ENCODE measurements at places on chromosomes 2 and 18. TPM values are rescaled to one million over a fixed set of nuclear protein-coding genes. Genes with fewer than 3 reads are reported as not detected.
A peak's percentile ranks its signal among the peaks of the same experiment; 100 is the strongest.

DNA sequence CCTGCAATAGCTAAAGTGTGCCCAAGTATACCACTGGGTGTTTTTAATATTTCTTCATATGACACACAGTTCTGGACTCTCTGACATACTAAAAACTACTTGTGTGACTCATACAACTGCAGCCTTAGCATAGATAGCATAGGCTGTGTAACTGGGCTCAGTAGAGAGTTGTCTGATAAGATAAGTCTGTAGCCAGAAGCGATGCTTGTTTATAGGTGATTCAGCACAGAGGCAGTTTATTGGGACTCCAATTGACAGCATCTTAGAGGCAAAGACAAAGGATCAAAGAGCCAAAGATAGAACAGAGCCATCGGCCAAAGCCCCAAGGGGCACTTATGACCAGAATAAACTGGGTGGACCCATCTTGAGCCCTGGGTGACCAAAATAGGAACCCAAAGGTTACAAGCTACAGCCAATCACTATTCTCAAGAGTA lies 42.3 kb downstream of the AAK1 start:
- no peak for DNase-seq

DNA sequence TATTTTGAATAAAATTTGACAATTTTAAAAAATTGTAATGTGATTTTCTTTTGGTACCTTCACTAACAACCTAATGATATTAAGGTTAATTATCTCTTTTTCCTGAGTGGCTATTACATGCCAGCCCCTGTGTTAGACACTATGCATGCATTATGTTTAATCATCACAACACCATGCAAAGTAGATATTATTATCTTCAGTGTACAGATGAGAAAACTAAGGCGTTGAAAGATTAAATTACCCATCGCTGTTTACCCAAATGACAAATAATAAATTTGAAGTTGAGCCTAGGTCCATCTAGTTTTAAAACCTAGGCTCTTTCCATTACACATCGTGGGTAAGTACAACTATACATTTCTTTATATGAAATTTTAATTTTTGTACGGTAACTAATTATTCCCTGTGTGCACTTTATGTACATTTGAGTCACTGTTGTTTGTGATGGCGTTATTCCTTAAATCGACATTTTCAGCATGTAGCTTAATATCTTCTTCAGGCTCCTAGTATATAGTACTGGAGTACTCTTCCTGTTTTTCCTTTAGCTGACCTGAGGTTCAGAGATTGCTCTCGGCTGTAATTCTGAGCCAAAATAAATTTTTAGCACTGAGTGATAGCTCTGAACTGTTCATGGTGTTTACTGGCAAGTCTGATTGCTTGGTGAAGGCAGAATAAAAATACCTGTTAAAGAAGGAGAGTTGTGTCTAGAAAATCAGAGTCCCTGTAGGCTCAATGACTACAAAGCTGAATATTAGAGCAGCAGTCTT lies 13.9 kb upstream of the MBD2 start:
- no peak for DNase-seq

DNA sequence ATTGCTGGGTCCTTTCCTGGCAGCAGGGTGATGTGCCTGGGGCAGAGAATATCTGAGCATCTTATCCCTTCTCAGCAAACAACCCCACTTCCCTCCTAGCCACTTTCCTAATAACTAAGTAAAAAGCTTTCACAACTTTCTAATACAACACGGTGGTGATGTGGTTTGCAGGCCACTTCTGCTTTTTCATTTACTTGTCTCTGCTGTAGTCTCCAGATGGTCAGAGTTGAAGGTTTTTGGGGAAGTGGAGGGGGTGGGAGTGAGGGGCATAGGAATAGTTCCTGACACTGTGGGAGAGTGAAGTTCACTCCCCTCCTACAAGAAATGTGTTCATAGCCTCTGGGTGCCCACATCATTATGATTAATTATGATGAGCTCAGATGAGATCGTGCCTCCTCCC lies 11.6 kb downstream of the OXER1 start:
- DNase-seq = no peak

- no peak for DNase-seq
Observed at GRCh38 chr2:40160751-40161218, 291.1 kb downstream of the SLC8A1 start.

DNA sequence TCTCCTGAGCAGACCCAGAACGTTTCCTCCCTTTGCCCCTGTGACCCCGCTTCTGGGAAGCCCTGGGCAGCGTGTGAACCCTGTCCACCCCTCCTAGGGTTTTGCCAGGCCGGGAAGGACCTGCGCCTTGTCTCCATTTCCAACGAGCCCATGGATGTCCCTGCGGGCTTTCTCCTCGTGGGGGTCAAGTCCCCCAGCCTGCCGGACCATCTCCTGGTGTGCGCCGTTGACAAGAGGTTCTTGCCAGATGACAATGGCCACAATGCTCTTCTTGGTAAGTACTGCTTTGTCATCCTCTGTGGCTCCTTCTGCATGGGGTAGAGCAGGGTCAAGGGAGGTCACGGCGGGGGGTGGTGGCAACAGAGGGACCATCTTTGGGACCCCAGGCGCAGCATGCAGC lies 32.5 kb downstream of the GREB1 start:
- DNase-seq = no peak

The GAREM1 gene
- 3.6 TPM for total RNA-seq

The TMEFF2 gene
- not detected for total RNA-seq

DNA sequence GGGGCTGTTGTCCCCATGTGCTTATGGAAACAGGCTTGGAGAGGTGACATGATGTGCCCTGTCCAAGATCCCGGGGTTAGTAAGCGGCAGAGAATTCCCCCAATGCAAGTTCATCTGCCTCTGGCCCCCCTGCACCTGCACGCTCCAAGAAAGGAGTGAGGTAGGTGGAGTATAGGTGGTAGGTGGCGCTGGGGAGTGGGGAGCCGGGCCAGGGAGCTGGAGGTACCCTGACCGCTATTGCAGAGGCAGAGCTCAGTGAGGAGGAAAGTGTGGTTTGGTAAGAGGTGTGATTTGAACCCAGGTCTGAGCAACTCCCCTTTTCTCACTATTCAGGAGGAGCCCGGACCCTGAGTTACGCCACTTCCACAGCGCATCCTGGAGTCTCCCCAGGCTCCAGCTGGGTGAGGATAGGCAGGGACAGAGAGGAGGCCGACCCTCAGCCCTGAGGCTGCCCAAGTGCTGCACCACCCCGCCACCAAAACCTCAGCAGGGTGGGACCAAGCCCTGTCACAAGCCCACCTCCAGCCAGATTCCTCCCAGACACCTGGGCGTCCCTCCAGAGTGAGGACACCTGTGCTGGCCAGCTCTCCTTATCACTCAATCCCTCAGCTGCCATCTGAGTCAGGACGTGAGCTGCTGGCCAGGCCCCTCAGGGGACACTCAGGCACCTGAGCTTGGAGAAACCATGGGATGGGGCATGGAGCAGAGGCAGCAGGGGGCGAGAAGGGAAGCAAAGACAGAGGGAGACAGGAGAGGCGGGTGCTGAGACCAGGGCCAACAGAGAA lies 5.6 kb downstream of the HAAO start:
- no peak for DNase-seq

The NMUR1 gene
- total RNA-seq = not detected

DNA sequence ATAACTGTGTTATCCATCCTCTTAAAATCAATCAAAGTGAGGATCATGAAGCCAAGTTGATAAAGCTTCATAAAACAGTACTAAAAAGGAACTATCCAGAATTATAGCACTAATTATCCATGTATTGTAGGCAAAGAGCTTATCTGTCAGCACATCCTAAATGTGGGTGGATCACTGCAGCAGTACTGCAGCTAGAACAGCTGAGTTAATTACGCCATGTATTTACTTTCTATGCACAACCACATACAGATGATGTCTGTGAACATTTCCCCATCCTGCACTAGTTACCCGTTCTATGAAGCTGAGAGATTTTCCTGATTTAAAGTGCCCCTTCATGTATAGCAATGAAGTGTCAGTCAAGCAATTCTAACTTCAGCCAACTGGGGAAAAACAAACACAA lies 96.6 kb downstream of the RAPH1 start:
- DNase-seq = no peak

- no peak for DNase-seq
Observed at GRCh38 chr18:63373161-63373560, 6.2 kb upstream of the KDSR start.

The SS18 gene
- total RNA-seq = 189 TPM

DNA sequence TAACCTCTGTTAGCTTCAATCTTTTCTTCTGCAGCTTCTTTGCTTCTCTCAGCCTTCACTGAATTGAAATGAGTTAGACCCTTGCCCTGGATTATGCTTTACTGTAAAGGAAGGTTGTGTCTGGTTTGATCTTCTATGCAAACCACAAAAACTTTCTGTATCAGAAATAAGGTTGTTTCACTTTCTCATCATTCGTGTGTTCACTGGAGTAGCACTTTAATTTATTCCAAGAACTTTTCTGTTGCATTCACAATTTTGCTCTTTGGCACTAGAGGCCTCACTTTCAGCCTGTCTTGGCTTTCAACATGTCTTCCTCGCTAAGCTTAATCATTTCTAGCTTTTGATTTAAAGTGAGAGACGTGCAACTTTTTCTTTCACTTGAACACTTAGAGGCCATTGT lies 365.3 kb downstream of the TDRD15 start:
- no peak for DNase-seq

- no peak for DNase-seq
Observed at GRCh38 chr2:227880460-227880859, 9.0 kb downstream of the DAW1 start.

The SULT1C4 gene
- total RNA-seq = 47.7 TPM

DNA sequence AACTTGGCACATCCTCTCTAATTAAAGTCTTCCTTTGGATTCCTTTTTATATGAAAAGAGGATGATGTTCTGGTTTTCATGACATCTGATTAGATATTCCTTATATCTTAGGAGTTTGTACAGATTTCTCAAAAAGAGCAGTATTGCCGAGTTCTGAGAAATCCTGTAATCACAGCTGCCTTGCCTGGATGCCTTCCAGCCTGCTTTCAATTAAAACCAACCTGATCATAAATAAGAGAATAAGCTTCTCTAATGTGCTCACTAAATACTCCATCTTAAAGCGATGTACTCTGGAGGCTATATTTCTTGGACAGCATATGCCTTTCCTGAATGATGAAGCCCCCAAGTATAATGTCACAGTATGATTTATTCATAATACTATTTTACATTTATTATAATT lies 1203.8 kb upstream of the PIK3C3 start:
- no peak for DNase-seq

The TANC1 gene
- total RNA-seq = 14.8 TPM

DNA sequence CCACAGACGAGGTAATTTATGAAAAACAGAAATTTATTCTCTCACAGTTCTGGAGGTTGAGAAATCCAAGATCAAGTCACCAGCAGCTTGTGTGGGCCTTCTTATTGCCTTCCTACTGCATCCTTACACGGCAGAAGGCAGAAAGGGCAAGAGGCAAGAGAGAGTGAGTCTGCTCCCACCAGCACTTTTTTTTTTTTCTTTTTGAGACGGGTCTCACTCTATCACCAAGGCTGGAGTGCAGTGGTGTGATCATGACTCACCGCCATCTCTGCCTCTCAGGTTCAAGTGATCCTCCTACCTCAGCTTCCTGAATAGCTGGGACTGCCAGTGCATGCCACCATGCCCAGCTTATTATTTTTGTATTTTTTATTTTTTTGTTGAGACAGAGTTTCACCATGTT lies 78.5 kb upstream of the HK2 start:
- DNase-seq = no peak

- no peak for DNase-seq
Observed at GRCh38 chr18:62239475-62239874, 52.4 kb downstream of the RELCH start.

DNA sequence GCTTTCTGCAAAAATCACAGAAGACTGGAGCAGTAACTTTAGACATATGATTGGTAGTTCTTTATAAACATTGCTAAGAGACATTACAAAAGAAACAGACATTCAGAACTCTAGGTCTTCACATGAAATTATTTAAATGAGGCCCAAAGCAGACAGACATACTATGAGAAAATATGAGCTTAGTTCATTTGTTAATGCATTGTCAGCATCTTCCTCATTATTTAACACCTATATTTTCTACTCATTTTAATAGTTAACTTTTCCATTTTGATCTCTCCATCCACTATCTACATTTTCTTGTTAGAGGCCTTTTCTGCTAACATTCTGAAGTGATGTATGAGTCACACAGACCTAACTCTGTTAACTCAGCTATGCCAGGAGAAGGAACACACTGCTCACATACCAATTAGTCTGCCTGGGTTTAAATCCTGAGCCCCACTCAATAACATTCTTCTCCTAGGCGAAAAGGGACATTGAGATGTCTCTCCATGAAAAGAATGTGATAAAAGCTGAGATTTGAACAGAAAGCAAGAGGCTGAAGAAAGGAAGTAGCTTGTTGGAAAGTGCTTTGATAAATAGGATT lies 400.3 kb upstream of the PKDCC start:
- peak; percentile 1 for DNase-seq

DNA sequence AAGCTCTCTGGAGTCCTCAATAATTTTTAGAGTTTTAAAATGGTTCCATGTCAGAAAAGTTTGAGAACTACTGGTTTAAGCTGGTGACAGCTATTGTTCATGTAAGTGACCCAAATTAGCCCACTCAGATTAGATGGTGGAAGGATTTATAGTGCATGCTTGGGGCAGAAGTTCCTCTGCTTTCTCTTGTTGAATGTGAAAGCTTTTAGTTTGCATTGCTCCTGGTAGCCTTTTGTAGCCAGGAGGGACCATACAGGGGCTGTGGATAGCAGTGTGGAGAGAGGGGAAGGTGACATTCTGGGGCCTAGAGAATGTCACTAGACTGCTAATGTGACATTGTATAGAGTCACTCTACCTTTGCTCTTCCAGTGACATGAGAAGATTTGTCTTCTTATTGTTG lies 40.3 kb upstream of the IGFBP5 start:
- no peak for DNase-seq

The ABCA12 gene
- 11.4 TPM for total RNA-seq

DNA sequence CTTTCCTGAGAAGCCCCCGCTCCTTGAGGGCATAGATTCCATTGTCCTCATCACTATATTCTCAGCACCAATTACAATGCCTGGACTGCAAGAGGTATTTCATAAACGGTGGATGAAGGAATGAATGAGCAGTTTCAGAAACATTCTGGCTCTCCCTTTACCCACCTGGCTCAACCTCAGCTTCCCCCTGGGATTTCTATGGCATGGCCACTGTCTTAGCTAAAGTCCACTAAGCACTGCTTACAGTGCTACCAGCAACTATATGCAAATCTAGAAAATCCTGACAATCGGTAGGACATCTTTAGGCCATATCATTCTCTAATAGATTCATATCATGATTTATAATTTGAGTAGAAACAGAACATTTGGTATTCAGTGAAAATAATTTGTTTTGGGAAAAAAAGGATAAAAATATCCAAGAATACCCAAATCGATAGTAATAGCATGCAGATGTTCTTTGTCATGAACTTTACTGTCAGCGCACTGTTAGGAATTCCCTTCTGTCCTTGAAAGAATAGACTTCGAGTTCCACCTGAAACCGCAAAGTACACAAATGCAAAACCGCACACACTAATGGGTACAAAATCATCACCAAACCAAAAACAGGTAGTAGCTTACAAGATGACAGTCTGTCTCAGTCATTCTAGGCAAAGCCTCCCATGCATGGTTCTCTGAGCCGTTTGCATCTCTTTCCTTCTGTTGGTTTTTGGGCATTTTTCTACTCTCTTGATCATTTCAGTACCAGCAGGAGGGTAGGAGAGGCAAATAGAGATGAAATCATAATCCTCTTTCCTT lies 303.6 kb upstream of the ID2 start:
- no peak for DNase-seq

The AGXT gene
- not detected for total RNA-seq

- no peak for DNase-seq
Observed at GRCh38 chr2:218811382-218811781, 20.2 kb downstream of the PRKAG3 start.

GRCh38 chr2:127014630-127015029 lies 92.3 kb downstream of the BIN1 start:
- DNase-seq = peak; percentile 58

Measured in renal cortical epithelial cell (primary cell).